Fibroblast of pulmonary artery (primary cell): ENCODE measurements at places on chromosomes 7 and 10.

GRCh38 chr7:76411626-76412025, 2.1 kb upstream of the SSC4D start:
- DNase-seq: no peak

- no peak for DNase-seq
Observed at GRCh38 chr7:129796186-129796775, 156.5 kb downstream of the UBE2H start.

GRCh38 chr10:95742485-95742884, 13.5 kb upstream of the ENTPD1 start:
- DNase-seq: peak; percentile 86

GRCh38 chr7:38383281-38383680, 109.8 kb upstream of the TARP start:
- no peak for DNase-seq

DNA sequence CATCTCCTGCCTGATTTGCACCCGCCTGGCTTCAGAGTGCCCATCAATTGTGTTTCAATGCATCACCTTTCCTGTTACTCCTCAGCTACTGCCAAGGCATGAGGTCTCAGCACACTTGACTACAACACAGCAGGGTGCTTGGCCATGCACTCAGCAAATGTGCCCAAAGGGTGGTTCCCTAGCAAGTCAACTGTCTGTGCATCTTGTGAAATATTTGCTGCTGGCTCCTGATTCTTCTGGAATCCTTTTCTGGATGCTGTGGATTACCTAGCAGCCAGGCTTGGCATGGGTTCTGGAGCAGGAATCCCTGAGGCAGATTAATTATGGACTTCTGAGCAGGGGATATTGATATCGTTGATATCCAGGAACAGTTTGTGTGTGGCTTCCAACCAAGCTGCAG, 662.6 kb upstream of the MGMT start:
- no peak for DNase-seq

- DNase-seq: no peak
Observed at GRCh38 chr7:29216128-29216527, 21.6 kb downstream of the CHN2 start.

GRCh38 chr7:50347693-50348092, 43.2 kb downstream of the IKZF1 start:
- DNase-seq: no peak

GRCh38 chr7:139641337-139641992, 118.0 kb downstream of the CLEC2L start:
- no peak for DNase-seq

- no peak for DNase-seq
Observed at GRCh38 chr10:48456808-48457761, 147.8 kb downstream of the ARHGAP22 start.

- DNase-seq: no peak
Observed at GRCh38 chr7:28784171-28784902, 173.8 kb downstream of the TRIL start.

- DNase-seq: no peak
Observed at GRCh38 chr7:36157527-36158320, 4.7 kb downstream of the EEPD1 start.

GRCh38 chr7:79936281-79936983, 198.2 kb upstream of the GNAI1 start:
- DNase-seq: peak; percentile 71

GRCh38 chr7:104207348-104207730, 474 bp downstream of the ORC5 start:
- DNase-seq: peak; percentile 12

DNA sequence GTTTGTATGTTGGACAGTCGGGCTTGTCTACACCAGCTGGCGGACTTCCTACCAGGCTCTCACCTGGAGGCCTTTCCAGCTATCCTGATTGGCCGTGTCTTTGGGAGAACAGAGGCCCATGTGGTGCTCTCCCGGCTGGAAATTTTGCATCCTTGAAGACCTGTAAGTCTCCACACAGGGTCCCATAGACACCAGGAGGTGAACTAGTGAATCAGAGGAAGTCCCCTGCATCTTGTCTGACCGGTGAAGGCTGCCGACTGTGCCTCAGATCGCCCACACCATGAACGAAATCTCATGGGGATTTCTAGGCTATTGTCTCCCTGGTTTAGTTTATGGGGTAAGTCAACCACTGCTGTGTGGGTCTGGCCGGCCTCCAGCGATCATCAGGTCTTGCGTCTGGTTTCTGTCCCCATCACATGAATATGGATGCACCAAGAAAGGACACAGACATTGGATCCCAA, 108.4 kb upstream of the LYZL2 start:
- no peak for DNase-seq

DNA sequence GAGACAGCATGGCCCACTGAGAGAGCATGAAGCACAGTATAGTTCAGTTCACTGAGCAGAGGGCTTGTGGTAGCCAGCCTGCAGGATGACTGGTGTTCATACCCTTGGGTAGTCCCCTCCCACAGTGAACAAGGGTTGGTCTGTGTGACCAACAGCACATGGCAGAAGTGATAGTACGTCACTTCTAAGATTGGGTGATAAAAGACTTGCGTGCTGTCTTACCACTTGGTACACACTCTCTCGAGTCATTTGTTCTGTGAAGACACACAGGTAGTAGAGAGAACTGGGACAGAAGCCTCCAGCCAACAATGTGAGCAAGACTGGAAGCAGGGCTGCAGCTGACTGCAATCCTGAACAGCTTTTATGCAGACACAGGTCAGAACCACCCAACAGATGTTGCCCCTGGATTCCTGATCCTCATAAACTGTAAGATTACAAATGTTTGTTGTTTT, 14.6 kb downstream of the EPC1 start:
- peak; percentile 20 for DNase-seq

- DNase-seq: peak; percentile 66
Observed at GRCh38 chr7:4479367-4480039, 202.6 kb upstream of the FOXK1 start.

DNA sequence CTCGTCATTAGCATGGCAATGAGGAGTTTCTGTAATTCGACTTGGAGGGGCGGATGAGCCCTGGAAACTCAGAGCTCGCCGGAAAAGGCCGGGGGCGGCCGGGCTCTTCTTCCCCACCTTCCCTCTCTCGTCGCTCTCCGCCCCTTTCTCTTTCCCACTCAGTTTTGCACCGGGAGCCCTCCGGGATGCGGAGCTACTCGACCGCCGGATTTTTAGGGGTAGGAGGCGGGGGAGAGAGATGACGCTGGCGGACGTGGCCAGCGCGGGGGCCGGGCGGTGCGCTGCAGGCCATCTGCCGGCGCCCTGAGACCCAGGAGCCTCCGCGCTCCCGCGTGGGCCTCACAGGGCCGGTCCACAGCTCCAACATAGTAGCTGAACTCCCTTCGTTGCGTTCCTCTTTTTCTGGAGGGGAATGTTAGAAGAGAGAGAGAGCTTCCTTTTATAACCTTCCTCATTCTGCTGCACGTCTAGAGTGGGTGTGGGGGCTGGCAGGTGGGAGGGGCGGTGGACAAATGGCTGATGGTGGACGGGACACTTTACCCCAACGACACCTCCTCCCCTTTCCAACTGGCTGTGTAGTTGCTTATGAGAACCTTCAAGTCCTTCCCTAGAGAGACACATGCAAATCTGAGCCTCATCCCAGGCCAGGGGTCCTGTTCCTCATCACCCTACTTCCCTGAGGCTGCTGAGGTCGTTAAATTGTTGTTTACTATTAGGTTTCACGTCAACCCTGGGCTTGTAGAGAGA, 1.1 kb upstream of the HOXA1 start:
- DNase-seq: no peak

- DNase-seq: no peak
Observed at GRCh38 chr7:108634036-108634435, 64.4 kb downstream of the DNAJB9 start.

DNA sequence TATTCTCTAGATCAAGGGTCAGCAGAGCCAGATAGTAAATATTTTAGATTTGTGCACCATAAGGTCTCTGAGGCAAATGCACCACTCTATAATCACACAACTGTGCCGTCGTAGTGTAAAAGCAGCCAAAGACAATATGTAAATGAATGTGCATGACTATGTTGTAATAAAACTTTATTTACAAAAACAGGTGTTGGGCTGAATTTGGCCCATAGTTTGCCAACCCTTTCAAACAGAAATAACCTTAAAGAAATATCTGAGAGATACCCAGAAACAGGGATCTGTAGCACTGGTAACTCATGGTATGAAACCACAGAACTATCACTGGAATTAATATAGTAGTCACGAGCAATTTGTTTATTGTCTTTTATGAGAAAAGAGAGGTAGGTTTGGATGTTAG, 86.0 kb downstream of the ARID5B start:
- no peak for DNase-seq

DNA sequence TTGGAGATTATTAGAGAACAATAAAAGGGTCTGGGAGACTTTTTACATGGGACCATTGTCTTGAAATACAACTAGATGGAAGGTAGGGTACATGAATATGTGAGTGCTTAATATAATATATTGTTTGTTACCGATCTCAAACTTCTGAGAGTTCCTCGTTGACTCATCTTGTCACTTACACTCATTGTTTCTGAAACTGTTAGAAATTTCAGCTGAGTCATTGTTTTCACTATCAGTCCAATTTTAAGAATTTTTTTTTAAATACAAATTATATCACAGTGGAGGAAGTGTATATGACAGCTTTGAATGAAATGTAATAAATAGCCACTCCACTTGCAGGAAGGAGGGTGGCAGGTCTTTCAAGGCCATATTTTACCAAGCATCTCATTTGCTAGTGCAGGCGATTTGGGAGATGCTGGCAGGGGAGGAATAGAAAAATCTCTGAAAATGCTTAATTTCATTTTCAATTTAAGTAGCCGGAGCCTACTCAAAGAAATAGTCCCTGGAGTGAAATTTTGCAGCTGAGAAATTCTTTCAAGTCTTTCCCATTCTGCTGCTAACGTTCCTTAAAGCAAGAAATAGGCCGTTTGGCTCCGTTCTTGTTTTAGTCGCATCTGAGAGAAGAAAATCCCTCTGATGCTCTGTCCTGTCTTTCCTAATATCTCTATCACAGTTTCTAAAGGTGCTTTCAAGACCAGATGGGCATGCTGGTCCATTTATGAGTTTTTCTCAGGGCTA, 1404.2 kb upstream of the CELF2 start:
- DNase-seq: peak; percentile 33

DNA sequence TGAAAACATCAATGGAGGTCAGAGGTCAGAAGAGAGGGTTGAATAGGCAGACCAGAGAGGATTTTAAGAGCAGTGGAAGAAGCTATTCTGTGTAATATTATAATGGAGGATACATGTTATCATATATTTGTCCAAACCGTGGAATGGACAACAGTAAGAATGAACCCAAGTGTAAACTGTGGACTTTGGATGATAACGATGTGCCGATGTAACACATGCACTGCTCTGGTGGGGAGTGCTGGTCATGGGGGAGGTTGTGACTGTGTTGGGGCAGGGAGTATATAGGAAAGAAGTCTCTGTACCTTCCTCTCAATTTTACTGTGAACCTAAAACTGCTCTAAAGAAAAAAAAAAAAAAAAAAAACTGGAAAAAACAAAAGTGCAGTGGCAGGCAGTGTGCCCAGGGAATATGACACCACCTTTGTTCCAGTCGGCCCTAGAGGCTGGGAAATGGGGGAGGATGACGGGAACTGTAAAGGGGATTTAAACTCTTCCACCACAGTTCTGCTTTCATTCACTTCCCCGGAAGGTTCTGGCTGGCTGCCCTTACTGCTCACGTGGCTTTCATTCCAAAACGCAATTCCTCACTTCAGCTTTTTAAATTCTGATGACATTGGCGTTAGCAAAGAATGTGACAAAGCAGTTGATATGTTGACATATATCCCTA, 113.7 kb upstream of the ANKRD1 start:
- peak; percentile 94 for DNase-seq

GRCh38 chr7:23093546-23093945, 12.0 kb upstream of the KLHL7 start:
- DNase-seq: no peak

GRCh38 chr7:96016056-96016586, 243.8 kb downstream of the DYNC1I1 start:
- no peak for DNase-seq

GRCh38 chr10:44949127-44949802, 10.3 kb upstream of the RASSF4 start:
- DNase-seq: no peak

GRCh38 chr7:44936322-44936721, 42.5 kb downstream of the MYO1G start:
- DNase-seq: no peak

GRCh38 chr10:130175074-130175473, 38.9 kb downstream of the GLRX3 start:
- no peak for DNase-seq

DNA sequence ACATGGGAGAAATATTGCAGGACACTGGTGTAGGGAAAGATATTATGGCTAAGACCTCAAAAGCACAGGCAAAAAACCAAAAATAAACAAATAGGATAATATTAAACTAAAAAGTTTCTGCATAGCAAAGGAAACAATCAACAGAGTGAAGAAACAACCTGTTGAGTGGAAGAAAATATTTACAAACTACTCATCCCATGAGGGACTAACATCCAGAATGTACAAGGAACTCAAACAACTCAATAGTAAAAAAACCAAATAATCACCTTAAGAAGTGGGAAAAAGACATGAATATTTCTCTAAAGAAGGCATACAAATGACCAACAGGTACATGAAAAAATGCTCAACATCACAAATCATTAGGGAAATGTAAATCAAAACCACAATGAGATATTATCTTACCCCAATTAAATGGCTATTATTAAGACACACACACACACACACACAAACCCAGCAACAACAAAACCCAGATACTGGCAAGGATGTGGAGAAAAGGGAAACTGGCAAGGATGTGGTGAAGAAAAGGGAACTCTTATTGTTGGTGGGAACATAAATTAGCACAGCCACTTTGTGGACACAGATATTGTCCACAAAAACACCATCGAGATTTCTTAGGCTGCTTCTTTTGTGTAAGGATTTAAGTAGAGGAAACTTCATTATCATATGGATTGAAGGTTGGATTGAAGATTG, 9.8 kb upstream of the RAB18 start:
- DNase-seq: no peak

DNA sequence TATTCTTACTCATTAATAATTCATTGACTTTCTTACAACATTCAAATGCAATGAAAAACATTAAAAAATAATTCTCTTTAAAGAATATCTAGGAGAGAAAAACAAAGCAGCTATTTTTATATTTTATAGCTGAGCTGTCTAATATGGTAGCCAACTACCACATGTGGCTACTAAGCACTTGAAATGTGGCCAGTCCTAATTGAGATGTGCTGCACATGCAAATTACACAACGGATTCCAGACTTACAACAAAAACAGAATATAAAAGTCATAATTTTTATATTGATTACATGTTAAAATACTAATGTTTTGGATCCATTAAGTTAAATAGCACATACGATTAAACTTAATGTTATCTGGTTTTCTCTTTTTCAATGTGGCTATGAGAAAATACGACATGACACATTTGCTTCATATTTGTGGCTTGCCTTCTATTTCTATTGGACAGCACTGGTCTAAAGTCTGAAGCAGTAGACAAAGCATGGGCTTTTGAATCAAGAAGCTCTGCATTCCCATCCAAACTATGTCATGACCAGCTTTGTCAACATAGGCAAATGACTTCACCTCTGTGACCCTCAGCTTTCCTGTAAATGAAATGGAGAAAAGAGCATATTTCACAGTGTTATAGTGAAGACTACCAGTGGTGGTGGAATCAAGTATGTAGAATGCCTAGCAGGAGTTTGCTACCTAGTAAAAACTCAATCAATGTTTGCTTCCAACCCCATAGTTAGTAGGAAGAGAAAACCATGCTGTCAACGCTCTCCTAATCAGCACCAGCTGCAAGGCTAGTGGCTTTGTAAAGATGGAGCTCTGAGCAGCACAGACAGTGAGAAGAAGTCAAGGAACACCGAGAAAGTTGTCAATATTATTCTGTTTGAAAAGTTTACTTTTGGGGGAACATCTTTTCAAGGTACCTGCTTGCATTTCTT, 37.1 kb upstream of the GDF10 start:
- no peak for DNase-seq
